ENCODE measurements at places on chromosomes 16 and 17. TPM values are rescaled to one million over a fixed set of nuclear protein-coding genes. Genes with fewer than 3 reads are reported as not detected.

DNA sequence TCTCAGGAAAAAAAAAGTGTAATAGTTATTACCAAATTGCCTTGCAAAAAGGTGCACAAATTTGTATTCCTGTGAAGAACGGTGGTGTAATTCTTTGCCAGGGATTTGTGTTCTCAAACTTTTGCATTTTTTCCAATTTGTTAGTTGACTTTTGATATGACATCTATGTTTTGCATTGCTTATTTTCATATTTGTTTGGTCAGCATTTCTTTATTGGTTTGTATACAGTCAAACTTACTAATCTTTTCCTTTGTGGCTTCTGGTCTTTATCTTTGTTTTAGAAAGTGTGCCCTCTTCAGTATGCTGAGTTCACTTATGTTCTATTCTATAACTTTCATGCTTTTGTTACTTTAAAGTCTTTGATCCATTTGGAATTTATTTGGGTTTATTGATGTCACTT, 226.2 kb upstream of the ZFHX3 start:
- DNase-seq = no peak

DNA sequence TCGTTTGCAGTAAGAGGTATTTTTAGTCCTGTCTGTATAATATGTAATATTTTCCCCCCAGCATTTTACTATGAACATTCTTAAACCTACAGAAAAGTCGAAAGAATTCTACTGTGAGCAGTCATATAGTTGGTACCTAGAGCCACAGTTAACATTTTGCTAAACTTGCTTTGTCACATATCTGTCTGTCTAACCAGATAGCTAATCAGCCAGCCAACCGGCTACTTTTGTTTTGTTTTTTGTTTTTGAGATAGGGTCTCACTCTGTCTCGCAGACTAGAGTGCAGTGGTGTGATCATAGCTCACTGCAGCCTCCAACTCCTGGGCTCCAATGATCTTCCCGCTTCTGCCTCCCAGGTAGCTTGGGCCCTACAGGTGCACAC, 73.3 kb downstream of the ABCC1 start:
- DNase-seq = no peak

DNA sequence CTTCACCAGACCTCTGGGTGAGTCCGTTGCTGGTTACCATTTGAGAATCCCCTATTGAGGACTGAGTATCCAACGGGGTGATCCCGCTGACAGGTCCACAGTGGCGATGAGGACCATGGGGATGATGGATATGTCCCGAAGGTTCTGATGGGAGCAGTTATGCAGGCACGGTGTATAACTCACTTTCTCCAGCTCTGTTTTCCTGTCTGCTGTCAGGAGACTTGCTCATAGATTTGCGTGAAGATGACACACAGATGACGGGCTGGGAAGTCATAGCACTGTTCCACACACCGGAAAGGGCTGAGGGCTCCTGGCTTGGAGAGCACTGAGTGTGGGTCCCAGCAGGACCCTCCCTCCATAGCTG, 22.2 kb upstream of the ADCY7 start:
- DNase-seq = no peak

DNA sequence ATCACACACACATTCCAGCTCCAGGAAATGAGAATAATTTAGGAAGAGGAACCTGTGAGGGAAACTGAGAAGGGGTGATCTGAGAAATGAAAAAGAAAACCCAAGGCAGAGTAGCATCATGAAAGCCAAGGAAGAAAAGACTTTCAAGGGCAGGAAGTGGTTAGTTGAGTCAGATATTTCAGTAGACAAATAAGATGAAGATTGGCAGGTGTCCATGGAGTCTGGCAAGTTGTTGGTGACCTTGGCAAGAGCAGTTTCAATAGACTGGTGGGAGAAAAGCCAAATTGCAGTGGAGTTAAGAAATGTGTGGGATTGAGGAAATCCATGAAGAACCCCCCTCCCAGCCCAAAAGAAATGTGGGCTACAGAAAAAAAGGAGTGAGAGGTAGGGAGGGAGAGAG, 10.7 kb downstream of the GNAO1 start:
- no peak for DNase-seq

DNA sequence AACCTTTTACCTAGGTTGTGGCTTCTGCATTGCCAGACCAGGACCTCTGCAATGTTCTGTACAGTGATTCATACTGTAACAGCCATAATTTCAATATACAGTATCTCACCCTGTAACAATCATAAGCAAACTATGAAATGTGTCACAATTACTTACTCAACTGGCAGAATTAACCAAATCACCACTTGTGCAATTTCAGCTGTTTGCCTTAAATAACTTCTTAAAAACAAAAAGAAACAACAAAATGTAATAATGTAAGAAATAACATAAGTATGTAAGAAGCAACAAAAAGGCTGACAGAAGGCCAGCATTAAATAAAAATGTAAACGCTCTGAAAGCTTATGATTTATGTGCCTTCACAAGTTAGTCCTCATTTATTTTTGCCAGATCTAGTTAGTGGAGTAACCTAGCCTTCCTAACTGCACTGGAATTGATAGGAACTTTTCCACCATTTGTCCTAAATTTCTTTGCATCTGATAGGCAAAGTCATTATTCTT, 96.9 kb downstream of the SKAP1 start:
- no peak for DNase-seq

- no peak for DNase-seq
These were observed 10.3 kb upstream of the HAS3 start for GRCh38 chr16:69095193-69095592.

DNA sequence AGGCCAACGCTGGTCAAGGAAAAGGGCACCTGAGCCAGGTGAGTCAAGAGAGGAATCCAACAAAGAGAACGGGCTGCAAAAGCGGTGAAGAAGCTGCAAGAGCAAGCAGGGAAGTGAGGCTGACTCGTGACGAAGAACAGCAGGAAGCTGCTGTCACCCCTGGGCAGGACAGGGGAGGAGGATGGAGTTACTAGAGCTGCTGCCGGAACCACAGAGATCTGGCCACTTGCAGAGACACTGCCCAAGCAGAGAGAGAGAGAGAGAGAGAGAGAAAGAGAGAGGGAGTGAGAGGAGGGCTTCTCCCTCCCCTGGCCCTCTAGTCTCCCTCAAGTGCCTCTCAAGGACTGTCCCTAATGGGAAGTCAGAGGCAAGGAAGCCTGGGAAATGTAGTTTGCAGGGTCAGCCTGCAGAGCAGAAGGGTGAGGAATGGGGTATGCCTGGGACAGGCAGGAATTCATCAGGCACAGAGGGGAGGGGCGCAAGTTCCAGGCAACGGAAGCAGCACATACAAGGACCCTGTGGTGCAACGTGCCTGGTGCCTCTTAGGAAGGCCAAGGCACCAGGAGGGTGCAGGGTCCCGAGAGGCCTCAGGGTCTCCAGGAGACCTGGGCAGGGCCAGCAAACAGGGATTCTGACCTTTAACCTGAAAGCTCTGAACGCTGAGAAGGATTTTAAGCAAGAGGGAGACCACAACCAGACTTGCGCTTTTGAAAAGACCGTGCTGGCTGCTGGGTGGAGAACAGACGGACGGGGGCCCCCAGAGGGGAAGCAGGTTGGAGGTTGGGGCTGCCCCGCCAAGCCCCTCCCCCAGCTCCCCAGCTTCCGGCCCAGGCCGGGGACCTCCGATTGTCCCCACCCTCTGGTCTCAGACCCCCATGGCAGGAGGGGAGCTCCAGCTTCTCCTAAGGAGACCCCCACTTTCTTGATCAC, 45.8 kb upstream of the CIBAR2 start:
- no peak for DNase-seq

GRCh38 chr17:44257815-44258760, 9.8 kb downstream of the SLC4A1 start:
- DNase-seq = no peak

- no peak for DNase-seq
These were observed 120.5 kb downstream of the C16orf95 start for GRCh38 chr16:87196661-87197060.

GRCh38 chr17:68611353-68612208, 10.4 kb upstream of the FAM20A start:
- no peak for DNase-seq

GRCh38 chr17:8821446-8822105, 22.4 kb upstream of the MFSD6L start:
- no peak for DNase-seq

DNA sequence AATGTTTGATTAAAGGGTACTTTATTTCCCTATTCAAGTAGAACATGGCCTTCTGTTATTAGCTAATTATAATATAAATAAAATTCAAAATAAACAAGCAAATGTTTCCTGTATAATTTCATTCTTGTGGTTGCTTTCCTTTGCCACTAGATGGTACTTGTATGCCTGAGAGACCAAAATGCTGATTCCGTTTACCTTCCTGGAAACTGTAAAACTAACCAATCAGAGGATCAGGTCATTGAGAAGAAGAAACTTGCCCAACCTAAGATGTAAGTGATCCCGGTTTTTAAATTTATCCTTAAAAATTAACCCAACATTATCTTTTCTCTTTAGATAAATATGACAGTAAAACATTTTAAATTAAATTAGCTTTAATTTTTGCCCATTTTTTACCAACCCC, 8.1 kb upstream of the ABCA5 start:
- no peak for DNase-seq

DNA sequence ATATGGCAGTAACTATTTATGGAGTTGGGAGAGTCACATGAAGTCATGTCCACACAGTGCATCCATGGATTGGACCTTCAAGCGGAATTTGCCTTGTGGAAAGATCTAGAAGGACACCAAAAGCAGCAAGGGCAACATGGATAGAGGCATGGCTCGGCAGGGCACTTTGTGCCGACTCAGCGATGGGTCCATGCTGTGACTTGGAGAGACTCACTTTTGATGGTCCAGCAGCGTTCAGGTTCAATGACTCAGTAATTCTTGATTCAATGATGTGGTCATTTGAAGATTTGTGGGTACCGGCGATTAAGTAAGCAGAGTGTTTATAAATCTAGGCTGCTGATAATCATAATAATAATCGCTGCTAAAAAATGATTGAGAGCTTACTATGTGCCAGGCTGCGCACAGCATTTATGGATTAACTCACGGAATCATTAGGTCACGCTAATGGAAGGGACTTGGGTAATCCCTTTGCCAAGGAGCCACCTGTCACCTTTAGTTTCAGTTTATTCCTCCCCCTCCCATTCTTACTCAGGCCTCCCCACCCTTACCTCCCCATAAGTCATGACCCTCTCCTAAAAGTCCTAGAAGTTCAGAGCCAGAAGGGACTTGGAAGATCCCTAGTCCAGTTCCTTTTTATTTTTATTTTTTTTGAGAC, 127.5 kb upstream of the CRHR1 start:
- no peak for DNase-seq

GRCh38 chr16:80996688-80997138, 10.0 kb downstream of the CMC2 start:
- no peak for DNase-seq

DNA sequence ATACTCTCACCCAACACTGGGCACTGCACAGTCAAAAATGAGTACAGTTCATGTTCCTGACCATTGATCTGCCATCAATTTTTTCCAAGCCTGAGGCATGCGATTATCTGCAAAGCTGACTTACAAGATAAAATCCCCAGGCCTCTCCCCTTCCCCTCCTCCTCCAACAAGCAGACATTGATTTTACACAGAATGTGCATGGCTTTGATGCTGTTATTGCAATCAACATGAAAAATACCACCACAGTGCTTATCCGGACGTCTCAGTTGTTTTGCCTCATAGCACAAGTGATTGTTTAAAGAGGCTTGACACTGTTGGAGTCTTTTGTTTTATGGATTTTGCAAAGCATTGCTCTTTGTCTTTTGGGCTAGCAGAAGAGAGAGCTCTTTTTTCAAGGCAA, 163.8 kb downstream of the TOX3 start:
- DNase-seq = no peak

- no peak for DNase-seq
These were observed 23.0 kb downstream of the TMC6 start for GRCh38 chr17:78105551-78105950.

- peak; percentile 3 for DNase-seq
These were observed 787 bp downstream of the CDH11 start for GRCh38 chr16:65120831-65121721.

- peak; percentile 66 for DNase-seq
These were observed 14.1 kb downstream of the PEMT start for GRCh38 chr17:17577373-17577772.

TK2 gene
- total RNA-seq = 20.6 TPM

NPIPA2 gene
- not detected for total RNA-seq

C17orf50 gene
- total RNA-seq = not detected

ABCC11 gene
- total RNA-seq = not detected

OR2C1 gene
- not detected for total RNA-seq

CES5A gene
- not detected for total RNA-seq

ACSF3 gene
- total RNA-seq = 36.5 TPM

GCGR gene
- not detected for total RNA-seq

C16orf54 gene
- total RNA-seq = not detected

LPO gene
- total RNA-seq = not detected

PERCC1 gene
- total RNA-seq = not detected

NOMO2 gene
- total RNA-seq = 141 TPM

ZC3H18 gene
- total RNA-seq = 14.2 TPM

TP53I13 gene
- total RNA-seq = 113 TPM

TUFM gene
- 149 TPM for total RNA-seq
